ENCODE measurements at places on chromosomes 4 and X.

- DNase-seq = no peak
These were observed 29.7 kb upstream of the WFS1 start for GRCh38 chr4:6239968-6240367.

DNA sequence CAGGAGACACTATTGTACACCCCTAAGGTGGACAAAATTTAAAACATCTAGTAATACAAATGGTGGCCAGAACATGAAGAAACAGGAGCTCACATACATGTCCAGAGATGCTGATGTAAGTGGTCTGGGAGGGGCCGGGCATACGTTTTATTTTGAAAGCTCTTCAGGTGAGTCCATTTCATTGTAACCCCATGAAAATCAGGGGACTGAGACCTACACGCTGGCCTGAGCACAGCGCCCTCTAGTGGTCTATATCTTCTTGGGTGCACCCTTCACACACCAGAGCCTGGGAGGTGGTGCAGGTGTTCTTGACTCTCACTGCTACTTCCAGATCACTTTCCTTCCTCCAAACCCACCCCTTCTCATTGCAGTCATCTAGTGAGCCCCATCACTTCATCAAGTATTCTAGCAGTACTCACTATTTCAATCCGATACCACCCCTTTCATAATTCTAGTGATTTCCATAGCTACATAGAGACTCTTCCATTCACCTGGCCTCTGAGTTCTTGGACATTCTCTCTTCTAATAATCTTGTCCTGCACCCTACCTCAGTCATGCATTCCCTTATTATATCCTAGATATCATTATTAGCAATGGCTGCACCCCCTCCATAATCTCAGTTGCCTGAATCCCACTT is 4.3 kb upstream of the TLR6 start:
- DNase-seq = no peak

GRCh38 chrX:12701628-12702027 is 89.6 kb upstream of the PRPS2 start:
- DNase-seq = peak; percentile 54

- DNase-seq = no peak
These were observed 55.2 kb downstream of the MMRN1 start for GRCh38 chr4:89949782-89950387.

All from ureter (tissue), 1 donor.